ENCODE measurements at places on chromosomes 2 and 18.

- no peak for DNase-seq
Observed at GRCh38 chr2:179825494-179825893, 35.9 kb downstream of the ZNF385B start.

- no peak for DNase-seq
Observed at GRCh38 chr18:3652380-3653262, 202.6 kb downstream of the TGIF1 start.

GRCh38 chr2:175309799-175310198 lies 128.3 kb upstream of the ATP5MC3 start:
- DNase-seq, result peak; percentile 1

DNA sequence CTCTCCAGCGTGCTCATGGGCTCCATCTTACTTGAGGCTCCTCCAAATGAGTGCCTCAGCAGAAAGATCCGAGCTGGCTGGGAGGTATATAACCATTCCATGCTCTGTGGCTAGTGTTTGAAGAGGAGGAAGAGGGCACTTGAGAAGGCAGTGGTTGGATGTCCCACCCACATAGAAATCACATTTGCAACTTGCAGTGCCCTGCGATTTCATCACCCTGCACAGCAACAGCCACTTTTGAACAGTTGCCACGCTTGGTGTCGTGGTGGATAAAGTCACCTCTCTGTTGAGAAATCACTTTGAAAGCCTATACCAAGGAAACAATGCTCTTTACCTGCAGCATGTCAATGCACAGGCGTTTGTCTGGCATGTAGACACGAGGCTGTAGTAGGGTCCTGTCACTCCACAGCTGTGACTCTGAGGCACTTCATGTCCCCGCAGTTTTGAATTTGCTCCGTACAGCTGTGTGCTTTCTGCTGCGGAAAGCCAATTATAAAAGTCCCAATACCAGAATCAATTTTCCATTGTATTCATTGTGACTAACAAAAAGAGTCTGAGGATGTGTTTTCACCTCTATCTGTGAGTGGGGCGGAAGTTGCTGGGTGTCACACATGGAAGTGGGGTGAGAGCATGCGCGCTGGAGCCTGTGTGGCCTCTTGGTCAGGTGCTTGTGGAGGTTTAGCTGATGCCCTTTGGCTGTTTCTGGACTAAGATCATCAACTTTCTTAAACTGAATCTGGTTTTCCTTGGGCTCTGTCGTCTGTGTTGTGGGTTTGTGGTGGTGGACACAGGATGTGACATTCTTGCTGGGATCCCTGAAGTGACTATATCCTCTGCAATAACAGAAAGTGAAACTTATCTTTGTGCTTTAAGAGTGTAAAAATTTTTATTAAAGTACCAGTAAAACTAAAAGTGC lies 2.8 kb downstream of the CNDP2 start:
- peak; percentile 38 for DNase-seq

DNA sequence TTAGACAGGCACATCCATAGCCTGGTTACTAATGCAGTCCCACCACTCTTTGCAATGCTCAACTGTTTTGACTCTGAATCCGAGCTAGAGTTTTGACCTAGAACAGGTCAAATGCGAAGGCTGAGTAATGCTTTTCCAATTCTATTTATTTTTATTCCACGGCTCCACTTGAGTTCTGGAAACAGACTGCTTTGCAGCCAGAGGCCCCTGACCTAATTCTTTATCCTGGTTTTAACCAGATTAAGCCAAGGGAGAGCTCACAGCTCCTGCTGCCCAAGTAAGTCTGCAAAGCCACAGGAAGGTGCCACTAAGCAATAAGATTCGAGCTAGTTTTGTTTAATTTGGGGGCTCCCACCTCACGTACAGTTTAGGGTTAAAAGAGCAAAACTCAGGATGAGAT lies 51.4 kb downstream of the MREG start:
- DNase-seq, result no peak

DNA sequence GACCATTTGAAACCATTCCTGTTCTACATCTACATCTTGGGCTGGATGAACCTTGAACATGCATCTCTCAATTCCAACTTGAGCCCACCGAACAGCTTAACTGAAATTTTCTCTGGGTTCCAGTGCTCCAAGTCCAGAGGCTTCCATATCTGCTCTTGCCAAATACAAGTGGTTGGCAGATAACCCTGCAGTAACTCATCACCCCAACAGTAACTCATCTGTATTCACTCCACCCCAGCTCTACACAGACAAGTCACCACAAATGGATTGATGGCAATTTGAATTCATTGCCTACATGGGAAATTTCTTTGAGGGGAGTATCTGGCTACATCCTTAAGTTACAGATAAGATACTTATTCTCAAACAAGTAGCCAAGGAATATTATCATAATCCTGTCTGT lies 502.4 kb upstream of the TNP1 start:
- DNase-seq, result no peak

DNA sequence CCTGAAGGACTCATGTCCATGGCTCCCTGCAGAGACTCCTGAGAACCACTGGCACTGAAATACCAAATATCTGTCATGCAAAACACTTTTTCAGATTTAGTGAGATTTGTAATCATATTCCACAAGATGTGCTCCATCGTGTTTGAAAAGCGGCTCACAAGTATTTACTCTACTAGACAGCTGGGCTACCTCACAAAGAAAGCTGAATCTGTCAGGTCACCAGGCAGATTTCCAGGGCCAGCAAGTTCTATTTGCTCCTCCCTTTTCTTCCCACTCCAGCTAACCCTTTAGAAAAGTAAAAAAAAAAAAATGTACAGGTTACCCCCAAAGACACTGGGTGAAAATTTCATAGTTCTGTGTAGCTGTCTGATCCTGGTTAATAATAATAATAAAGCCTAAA lies 22.9 kb downstream of the WIPF1 start:
- no peak for DNase-seq

GRCh38 chr2:239163688-239164334 lies 237.0 kb downstream of the HDAC4 start:
- no peak for DNase-seq

- no peak for DNase-seq
Observed at GRCh38 chr2:75559680-75560021, 1.1 kb downstream of the EVA1A start.

DNA sequence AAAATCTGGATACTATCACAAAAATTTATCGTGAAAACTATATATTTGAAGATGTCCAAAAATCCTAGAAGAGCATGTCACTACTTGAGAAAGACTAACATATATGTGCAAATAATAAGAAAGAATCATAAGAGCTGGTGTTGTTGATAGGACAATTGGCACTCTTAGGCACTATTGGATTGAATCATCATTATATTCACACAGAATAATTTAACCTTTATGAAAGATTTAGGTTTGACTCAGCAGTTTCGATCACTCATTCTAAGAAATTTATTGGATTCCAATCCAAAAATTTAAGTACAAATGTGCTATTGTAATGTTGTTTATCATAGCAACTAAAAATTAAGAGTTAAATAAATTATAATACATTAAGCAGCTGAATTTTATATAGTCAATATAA lies 503.6 kb downstream of the SPAG16 start:
- DNase-seq, result no peak

GRCh38 chr2:149467436-149467835 lies 120.1 kb downstream of the MMADHC start:
- no peak for DNase-seq

DNA sequence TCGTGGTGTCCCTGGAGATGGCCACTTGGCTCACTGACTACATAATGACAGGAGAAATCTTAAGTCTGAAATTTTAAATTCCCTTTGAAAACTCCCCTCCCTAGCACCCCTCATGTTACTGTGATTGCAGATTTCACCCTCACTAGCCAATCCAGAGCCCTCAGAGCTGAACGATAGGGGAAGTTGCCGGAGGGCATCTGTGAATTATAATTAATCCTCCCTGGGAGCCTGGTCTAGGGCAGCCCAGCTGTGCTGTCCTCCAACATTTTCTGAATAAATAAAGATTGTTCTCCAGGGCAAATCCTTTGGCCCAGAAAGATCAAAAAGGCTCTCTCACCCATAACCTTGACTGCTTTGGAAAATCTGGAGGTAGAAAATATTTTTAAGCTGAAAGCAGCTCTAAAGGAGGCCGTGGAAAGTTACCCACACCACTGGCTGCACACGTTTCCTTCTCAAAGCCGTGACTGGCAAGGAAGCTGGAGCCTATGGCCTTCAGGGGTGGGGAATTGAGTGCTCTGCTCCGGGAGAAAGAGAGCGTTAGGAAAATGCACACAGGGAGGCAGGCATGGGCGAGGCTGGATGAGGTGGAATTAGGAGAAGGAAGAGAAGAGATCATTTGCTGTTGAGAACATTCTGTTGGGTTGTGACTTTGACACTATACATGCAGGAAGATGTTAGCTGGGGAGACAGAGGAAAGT lies 68.9 kb upstream of the CNGA3 start:
- no peak for DNase-seq

GRCh38 chr18:53544917-53545316 lies 679.6 kb downstream of the MBD2 start:
- DNase-seq, result no peak

DNA sequence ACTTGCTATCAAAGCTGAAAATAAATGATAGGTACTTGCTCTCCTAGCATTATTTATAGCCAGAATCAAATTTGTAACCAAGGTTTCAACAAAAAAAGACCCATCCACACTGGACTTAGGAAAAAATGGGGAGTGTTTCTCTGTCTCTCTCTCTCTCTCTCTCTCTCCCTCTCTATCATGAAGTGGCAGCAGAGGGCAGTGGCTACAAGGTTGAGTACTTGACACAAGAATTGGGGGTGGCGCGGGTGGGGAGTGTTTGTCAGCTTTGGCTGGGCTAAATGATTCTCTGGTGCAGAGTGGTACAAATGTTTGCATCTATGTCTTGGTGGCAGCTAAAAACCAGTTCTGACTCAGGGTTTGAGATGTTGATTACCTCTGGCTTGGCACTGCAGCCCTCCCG lies 85.0 kb downstream of the RBM43 start:
- DNase-seq, result no peak

- no peak for DNase-seq
Observed at GRCh38 chr2:140994856-140995255, 1136.0 kb downstream of the LRP1B start.

DNA sequence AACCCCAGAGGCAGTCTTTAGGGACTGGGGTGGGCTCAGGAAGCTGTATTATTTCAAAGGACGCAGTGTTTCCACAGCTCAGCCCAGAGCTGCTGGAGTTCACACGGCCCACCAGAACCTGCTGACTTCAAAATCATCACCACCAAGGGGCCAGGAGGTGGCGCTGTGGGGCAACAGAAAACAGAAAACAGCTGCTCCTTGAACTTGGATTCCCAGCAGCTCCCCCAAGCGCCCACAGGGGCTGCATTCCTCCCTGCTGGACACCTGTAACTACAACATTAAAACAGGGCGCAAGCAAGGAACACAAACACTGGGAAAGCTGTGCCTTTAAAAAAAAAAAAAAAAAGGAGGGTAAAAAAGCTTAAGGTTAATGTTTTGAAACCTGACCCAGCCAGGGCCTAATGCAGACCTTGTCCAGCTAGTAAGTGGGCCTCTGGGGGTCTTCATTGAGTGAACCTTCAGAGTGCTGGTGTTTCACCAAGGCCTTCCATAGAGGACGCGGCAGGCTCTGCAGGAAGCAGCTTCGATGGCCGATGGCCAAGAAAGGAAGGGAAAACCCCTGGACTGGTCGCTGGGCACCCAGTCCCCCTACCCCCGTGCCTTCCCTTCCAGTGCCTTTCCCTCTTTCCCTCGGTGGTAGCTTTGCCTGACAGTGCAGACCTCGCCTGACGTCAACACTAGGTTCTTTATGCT lies 25.9 kb downstream of the MLPH start:
- DNase-seq, result peak; percentile 72

DNA sequence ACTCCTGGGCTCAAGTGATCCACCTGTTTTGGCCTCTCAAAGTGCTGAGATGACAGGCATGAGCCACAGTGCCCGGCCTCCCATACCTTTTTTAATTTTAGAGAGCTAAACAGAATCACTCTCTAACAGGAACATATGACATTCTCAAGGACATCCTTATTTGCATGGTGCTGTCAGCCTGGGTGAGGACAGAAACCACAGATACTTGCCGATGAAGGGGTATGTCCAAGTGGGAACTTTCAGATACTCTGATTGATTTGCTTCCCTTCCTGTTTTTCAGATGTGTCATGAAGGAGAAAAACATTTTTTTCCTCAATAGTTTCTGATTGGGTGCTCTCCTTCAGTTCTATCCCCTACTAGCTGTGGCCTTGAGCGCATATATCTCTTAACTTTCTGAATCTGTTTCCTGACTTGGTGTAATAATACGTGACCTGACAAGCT lies 49.6 kb downstream of the MYO3B start:
- DNase-seq, result no peak

GRCh38 chr2:121527009-121527682 lies 3.5 kb upstream of the RNU4ATAC start:
- no peak for DNase-seq

GRCh38 chr2:240464514-240465241 lies 29.2 kb downstream of the GPC1 start:
- no peak for DNase-seq

- peak; percentile 57 for DNase-seq
Observed at GRCh38 chr2:32627441-32627813, 423 bp upstream of the TTC27 start.

DNA sequence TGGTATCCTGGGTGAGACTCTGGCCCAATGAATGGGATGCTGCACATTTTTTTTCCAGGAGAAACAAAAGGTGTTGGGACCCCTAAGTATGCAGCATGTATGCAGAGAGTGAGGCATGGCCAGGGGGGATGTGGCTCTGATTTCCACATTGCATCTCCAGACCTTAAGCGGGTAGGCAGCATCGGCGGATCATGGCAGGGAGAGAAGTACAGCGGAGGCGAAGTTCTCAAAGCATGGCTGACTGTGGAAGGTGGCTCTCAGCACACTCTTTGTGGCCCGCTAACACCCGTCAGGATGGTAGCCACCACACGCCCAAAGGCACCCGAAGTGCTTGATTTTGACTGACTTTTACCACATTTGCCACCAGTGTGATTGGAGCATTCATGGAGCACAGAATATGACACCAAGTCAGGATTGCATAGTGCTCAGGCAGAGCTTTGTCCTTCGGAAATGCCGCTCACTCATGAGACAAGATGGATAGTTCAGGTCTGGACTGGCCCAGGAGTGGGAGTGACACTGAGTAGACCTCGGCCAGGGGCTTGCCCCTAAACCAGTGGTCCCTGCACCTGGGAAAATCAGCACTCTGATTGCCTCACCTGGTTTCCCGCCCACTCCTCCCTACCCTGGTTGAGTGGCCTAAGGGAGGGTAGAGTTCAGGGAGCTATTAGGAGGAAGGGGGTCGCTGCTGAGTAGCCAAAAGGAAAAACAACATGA lies 14.2 kb downstream of the INPP4A start:
- DNase-seq, result no peak

Measured in putamen (tissue), 1 donor.